Activated CD4-positive, alpha-beta T cell treated with anti-CD3 and anti-CD28 coated beads for 36 hours (primary cell): ENCODE measurements at places on chromosomes 12 and 14.

DNA sequence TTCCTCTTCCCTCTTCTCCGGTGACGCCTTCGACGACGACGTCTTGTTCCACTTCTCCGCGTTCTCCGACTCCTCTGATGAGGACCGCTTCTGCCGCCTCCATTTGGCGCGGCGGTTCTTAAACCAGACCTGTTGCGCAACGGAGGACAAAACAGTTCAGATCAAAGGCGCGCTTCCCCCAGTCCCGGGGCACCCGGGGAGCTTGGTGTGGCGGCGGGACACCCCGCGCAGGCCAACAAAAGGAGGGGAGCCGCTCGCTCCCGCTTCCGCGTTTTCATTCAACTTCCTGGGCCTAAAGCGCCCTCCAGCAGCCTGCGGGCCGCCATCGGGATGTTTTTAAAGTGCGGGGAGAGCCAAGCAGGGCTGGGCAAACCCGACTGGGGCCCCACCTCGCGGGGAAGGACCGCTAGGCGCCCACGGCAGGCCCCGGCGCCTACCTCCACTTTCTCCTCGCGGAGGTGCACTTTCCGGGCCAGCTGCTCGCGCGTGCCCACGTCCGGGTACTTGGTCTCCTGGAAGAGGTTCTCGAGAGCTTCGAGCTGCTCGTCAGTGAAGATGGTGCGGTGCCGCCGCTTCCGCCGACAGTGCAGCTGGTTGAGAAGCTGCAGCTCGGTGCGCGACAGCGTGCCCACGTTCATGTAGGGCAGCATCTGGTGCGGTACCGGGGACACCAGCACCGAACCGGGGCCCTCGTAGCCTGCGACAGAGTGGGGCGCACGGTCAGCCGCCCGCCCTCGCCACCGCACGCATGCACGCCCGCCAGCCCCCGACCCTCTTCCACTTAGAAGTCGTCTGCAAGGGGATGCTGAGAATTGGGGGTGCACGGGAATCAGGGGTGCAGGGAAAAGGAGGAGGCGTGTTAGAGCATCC is 1.2 kb downstream of the GSC start:
- DNase-seq = peak; percentile 64

DNA sequence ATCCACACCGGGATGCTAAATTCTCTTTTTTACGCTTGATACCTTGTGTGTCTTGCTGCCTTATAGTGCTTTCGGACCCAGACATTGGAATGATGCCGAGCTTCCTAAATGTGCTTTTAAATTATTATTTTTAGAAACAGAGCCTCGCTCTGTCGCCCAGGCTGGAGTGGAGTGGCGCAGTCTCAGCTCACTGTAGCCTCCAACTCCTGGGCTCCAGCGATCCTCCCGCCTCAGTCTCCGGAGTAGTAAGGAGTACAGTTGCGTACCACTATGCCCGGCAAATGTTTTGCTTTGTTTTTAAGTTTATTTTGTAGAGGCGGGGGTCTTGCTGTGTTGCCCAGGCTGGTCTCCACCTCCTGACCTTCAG is 489 bp upstream of the EML5 start:
- DNase-seq = no peak

DNA sequence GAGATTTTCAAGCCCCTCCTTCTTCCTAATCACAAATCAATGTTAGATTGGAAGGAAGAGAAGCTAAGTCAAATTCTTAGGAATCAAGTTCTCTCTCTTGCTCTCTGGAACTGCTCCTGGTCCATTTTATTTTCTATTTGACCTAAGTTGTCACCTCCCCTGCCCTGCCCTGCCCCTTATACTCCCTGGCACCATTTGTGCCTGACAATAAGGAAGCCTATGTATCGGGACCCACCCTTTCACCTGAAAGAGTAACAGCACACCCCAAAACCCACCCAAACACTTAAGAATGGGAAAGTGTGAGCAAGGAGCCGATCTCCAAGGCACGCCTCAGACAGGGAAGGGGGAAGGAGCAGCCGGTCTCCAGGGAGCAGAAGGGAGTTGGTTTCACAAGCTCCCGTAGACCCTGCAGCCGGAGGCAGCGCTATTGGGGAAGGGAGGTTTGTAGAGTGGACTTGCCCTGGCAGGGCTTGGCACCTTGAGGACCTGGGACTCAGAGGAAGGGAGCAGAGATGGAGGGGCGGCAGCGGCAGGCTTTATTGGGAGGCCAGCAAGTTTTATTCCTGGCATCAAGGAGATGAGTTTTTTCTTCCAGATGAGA is 1.6 kb downstream of the LRRC74A start:
- DNase-seq = no peak

- no peak for DNase-seq
Observed at GRCh38 chr12:13082861-13083260, 20.6 kb downstream of the GSG1 start.

GRCh38 chr14:99349721-99350495 is 77.9 kb upstream of the BCL11B start:
- no peak for DNase-seq

DNA sequence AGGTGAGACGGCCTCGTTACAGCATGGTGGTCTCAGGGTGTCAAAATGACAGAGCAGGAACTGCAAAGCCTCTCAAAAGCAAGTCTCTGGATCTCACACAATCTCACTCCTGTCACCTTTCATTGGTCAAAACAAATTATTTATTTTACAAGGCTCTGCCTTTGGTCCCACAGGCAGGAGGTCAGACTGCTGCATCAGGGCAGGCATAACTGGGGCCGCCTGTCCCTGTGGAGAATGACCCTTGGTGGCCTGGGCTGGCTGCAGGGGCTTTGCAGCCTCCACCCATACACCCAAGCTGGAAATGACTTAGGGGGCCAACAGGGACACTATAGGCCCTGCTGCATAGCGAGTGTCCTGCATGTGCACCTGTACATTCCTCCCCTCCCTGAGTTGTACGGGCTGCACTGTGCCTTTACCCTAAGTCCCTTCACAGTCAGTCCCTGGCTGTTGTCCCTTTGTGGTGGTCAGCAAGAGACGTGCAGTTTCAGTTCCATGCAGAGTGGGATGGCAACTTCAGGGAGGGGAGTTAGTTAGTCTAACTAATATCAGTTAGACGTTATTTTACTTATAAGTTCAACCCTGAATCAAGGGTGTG is 28.1 kb downstream of the PEX5 start:
- no peak for DNase-seq

- DNase-seq = no peak
Observed at GRCh38 chr12:121209221-121209620, 708 bp upstream of the P2RX4 start.

DNA sequence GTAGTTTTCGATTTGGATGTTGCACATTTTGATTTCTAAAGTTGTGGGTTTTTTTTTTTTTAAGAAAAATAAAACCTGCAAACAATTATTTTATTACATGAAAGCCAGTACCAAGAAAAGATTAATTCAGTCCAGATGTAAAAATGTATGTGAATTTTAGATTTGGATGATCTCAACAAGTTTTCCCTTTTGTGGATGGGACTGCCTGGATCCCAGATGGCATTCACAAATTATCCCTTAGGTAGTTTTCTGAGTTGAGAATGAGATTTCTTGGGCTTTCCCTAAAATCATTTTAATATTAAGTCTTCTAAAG is 2.8 kb downstream of the FRMD6 start:
- no peak for DNase-seq

DNA sequence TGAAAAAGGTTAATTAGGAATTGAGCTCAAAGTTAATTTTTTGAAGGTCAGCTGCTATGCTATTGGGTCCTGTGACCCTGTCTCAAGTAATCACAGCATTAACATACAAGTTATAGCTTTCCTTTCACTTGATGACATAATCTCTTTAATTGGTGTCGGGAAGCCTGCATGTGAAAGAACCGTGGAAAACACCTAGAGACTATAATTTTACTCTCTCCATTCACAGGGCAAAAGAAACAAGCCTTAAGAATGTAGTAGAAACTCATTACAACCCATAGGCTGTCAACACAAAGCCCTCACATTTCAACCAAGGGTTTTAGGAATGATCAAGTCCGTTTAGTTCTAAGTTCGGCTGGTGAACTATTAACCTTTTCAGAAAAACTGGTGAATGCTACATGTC is 104.4 kb downstream of the PPM1A start:
- no peak for DNase-seq

DNA sequence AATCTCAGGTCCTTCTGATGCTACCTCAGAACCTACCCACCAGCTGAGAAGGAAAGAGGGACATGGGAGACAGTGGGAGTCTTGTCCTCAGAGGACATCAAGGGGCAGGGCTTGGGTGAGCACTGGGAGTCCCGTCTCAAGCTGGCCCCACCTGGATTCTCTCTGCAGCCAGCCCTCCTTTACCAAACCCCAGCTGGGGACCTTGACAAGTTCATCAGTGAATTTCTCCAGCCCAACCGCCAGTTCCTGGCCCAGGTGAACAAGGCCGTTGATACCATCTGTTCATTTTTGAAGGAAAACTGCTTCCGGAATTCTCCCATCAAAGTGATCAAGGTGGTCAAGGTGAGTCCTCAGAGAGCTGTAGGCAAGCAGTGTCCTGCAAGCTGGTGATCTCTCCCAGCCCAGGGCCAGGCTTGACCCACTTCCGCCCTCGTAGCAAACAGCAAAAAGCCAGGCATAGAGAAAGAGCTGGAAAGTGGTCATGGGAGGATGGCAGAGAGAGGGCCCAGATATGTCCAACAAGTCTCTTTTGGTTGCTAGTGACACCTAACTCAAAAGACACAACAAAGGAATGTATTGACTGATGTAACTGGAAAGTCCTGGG is 14.2 kb upstream of the OAS2 start:
- DNase-seq = no peak

GRCh38 chr12:442235-442884 is 17.4 kb upstream of the B4GALNT3 start:
- peak; percentile 55 for DNase-seq

GRCh38 chr12:25705261-25705660 is 152.2 kb upstream of the LMNTD1 start:
- DNase-seq = no peak

- DNase-seq = no peak
Observed at GRCh38 chr14:22920697-22921096, 1.7 kb upstream of the RBM23 start.

- DNase-seq = no peak
Observed at GRCh38 chr12:31570880-31571279, 20.1 kb downstream of the DENND5B start.

- DNase-seq = no peak
Observed at GRCh38 chr12:88556213-88556774, 24.0 kb downstream of the KITLG start.

DNA sequence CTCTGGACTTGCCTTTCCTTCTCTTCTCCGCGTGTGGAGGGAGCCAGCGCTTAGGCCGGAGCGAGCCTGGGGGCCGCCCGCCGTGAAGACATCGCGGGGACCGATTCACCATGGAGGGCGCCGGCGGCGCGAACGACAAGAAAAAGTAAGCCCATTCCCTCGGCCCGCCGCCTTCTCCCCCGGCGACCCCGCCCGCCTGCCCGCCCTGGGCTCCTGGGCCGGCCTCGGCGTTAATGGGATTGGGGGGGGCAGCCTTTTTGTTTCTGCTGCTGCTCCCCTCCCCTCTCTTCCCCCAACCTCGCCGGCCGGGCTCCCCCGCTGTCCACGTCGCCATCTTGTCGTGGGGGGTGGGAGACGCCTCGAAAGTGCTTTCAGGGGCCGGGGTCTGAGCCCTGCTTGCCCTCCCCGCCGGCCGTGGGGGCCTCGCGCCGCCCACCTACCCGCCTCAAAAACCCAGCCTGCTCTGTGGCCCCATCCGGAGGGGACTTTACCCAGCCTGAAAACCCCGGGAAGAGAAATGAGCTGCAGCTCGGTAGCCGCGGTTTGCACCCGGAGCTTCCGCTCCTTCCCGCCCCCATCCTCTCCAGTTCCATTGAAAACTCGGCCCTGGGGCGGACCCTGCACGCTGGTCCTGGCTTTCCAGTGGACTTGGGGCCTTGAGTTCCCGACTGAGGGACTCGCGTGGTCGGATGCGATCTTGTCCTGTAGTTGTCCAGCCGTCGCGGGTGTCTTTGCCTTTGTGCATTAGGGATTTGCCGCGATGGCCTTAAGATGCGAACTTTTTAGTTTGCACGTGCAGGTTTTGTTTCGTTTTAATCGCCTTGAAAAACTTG is 598 bp downstream of the HIF1A start:
- peak; percentile 78 for DNase-seq

DNA sequence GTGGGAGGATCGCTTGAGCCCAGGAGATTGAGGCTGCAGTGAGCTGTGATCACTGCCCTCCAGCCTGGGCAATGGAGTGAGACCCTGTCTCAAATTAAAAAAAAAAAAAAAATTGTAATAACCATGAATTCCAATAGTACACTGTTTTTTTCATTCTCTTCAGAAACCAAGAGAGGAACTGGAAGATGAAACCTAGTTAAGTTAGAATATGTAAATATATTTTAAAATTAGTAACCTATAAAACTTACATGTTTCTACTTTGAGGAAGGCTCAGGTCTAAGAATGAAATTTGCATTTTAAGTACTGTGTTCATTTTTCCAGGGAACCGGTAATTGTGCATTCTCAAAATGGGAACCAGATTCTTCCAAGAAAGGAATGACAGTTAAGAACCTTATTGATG is 18.8 kb downstream of the KNTC1 start:
- DNase-seq = no peak

DNA sequence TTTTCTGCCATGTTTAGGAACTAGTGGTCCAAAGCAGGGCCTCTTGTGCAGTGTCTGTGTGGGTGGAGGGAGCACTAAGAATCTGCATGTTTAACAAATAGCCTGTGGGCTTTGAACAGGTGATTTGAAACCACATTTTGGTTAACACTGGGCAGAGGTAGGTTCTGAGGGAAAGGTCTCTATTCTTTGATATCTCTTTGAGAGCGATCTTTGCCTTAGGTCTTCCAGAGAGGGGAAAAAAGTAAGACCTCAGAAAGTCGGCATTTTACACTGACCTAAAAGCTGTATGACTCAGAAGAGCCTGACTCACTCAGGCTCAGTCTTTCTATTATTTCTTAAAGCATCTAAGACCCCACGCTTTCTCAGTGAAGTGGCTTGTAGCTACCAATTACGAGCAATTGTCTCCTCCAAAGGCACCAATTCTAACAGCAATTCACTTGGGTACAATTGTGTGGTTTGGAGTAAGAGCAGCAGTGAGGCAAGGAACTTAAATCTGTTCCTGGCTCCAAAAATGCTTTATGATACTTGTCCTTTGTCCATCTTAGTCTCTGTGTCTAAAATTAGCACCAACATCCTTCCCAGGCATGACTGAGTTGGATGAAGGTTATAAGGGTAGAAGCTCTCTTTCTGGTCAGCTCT is 8.8 kb downstream of the EIF2B2 start:
- DNase-seq = peak; percentile 18

DNA sequence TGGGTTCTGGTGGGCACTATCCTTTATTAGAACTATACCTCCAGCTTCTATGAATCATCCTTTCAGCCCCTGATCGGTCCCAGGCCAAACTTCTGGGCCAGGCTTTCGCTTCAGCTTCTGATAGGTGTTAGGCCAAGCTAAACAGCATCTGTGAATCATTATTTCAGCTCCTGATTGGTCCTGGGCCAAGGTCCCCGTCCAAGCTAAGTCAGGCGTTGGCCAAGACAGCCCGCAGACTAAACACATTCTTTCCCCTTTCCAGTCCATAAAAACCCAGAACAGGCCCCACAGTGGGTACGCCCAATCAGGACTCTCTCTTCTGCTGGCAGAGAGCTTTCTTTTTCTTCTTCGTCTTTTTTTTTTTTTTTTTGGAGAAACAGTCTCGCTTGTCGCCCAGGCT is 1808.9 kb upstream of the SEL1L start:
- no peak for DNase-seq

GRCh38 chr12:47082283-47082682 is 2.5 kb upstream of the AMIGO2 start:
- no peak for DNase-seq

GRCh38 chr12:90773491-90773890 is 181.5 kb downstream of the CCER1 start:
- no peak for DNase-seq

- DNase-seq = no peak
Observed at GRCh38 chr14:94382716-94383596, 5.4 kb downstream of the SERPINA1 start.

- DNase-seq = peak; percentile 71
Observed at GRCh38 chr12:57604454-57604991, at the start of gene DTX3. TSS of gene DTX3 (plus strand) at chr12:57604824. CDS start at chr12:57606518, 1,694 bp downstream.
